HFFc6 (cell line): ENCODE measurements at places on chromosomes 3 and 15. TPM values are rescaled to one million over a fixed set of nuclear protein-coding genes. Genes with fewer than 3 reads are reported as not detected.
A peak's percentile ranks its signal among the peaks of the same experiment; 100 is the strongest.

ITGA11 gene
- total RNA-seq = 1.6 to 2.1 TPM (median 1.7 TPM) in 3 replicates

MESP1 gene
- total RNA-seq = 0.13 to 1.4 TPM (median 0.36 TPM) in 3 replicates

FGD5 gene
- not detected in 3 replicates for total RNA-seq

FES gene
- 0.87 to 1.2 TPM (median 0.97 TPM) in 3 replicates for total RNA-seq

RASL12 gene
- not detected in 3 replicates for total RNA-seq

GRCh38 chr15:39227001-39227400 lies 353.9 kb upstream of the THBS1 start:
- no peak for DNase-seq

DNA sequence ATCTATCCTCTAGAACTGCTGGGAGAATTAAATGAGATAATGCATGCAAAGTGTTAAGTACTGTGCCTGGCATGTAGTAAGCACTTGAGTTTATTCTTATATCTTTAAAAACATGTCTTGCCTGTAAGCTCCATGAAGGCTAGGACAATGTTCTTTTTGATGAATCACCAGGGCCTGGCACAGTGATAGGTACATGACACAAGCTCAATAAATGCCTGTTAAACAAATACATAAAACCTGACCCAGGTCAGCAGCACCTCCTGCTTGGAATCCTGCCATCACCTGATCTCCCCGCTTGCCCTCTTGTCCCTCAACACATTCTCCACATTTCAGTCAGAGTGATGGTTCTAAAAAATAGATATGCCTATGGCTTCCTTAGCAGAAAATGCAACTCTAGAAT lies 186.8 kb downstream of the CHST2 start:
- DNase-seq = no peak

DNA sequence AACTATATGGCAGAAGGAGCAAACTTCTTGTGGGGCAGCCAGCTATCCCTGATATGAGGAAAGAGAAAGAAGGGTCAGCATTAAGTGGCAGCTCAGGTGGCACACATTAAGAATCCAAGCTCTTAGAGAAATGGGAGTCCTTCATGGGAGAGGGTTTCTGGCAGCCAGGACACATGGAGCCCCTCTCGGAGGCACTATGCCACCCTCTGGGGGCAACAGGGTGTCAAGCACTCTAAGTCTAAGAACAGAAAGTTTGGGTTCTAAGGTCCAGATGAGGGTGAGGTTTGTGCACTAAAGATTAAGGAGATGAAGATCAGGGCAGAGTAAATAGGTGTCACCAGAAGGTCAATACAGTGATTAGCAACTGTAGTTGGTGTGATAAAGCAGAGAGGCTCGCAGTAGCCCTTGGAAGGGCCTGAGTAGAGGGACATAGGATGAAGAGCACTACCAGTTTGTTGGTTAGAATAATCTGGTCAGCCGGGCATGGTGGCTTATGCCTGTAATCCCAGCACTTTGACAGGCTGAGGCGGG lies 89.3 kb downstream of the ST6GAL1 start:
- DNase-seq = no peak

DNA sequence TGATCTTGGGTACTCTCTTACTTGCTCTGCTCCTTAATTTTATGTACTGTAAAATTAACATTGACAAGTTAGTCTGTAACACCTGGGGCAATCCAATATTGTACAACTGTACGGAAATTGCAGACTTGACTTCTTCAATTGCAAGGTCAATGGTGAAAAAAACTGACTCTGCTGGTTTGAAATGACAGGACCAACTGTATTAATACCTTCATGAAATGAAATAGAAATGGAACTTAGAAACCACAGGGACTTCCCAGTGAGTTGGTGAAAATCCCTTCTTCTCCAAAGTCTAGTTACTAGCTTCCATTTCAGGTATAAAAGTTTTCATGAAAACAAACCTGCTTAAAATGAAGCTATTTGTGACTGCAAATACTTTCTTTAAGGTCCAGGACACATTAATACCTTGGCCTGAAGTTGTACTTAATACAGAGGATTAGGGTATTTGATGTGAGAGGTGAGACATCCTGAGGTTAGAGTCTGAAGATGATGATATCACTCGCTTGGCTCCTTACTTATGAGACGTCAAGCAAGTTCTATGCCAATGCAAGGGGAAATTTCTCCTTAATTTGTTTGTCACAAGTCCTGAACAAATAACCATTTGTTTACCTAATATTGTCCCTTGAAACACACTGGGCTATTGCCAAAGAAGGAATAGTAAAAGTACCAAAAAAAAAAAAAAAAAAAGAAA lies 226.2 kb upstream of the TP63 start:
- no peak for DNase-seq

DNA sequence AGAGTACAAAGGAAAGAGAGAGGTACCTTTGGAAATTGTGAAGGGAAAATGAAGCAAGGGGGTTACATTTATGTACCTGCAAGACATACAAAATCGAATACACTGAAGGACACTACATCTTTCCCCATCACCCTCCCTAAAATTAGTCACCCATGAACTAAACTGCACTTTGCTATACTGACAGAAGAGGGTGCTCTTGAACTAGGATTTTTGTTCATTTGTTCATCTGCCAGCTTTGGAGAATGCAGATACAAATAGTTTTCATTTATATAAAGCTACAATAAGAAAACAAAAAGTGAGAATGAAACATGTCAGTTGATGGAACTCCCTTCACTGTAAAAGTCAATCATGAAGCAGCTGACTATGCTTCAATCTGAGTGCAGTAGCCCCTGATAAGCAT lies 55.7 kb downstream of the PCCB start:
- DNase-seq = peak; percentile 66

GRCh38 chr15:76939715-76940114 lies 8.2 kb downstream of the RCN2 start:
- no peak for DNase-seq

DNA sequence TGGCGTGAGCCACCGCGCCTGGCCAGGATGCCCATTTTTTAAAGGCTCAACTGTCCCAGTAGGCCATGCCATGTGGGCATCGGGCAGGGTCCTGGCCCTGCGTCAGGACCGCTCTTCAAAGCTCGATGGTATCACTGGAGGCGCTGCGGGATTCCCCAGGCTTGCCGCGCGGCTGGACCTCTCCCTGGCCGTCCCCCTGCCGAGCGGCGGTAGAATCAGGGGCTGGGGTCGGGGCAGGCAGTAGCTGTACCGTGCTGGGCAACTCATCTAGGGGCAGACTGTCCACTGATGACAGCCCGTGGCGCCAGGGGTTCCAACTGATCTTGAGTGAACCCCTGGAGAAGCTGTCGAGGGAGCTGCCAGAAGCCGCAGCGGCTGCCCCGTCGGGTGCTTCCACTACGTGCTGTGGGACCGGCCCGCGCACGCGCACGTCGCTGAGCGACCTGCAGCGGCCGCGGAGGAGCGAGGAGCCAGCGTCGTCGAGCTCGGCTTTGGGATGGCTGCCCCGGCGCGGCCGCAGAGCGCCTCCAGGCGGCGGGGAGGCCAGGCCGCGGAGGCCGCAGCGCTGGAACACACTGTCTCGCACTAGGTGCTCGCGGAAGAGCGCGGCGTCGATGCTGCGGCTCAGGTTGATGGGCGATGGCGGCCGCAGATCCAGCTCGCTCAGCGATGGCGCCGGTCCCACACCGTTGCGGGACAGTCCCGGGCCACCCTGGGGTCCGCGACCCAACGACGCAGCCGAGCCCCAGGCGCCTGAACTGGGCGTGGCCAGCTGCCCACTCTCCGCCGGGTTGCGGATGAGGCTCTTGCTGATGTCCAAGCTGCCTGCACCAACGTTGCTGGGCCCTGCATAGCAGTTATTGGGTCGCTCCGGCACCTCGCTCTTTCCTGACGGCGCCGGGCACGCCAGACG lies 5.8 kb downstream of the PRRT3 start:
- peak; percentile 81 for DNase-seq

DNA sequence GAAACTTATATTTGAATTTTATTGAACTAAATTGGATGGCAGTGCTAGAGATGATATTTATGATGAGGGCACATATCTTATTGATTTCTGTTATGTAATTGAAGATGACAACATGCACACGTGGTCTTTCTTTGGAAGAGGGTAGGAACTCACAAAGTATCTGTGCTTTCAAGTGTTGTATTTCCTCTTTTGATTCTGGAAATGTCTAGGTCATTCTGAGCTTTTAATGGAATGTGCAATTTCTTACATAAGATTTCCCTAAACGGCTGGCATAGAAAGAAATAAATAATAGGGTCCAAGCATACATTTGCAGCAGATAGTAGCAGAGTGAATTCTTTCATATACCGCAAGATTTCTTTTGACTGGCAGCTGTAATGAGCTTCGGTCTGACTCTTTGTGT lies 10.1 kb upstream of the GPR171 start:
- DNase-seq = no peak

DNA sequence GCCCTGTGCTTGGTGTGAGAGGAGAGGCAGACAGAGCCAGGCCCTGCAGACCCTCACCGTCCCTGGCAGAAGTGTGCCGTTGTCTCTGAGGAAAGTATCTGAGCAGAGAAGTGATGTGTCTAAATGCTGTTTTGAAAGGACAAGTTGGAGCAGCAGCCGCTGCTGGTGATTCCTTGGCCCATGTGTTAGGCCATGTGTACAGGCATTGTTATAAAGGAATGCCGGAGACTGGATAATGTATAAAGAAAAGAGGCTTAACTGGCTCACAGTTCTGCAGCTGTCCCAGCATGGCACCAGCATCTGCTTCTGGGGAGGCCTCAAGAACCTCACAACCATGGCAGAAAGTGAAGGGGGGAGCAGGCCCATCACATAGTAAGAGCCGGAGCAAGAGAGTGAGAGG lies 334.6 kb upstream of the ATP10A start:
- no peak for DNase-seq

DNA sequence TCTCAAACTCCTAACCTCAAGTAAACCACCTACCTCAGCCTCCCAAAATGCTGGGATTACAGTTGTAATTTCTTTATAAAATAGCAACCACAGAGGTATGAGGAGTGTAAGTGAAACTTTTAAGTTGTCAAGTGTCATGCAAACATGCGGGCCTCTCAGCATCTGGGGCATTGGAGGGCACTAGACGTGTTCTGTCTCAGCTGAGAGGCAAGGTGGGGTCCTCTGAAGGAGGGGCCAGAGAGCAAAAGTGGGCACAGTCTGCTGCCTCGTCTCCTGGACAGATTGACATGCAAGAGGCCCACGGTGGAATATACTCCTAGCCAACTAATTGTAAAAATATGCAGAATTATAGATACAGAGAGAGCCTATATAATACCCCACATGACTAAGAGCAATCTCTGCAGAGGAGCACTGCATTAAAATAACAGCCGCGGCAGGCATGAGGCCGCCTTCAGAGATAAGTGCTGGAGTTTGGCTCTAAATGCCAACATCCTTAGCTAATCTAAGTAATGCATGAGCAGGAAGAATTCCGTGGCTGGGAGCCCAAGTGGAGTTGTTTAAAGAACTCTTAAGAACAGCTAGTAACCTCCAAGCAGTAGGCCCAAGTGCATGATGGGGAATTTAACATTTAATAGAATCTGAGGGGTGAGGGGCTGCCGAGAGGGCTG lies 87.8 kb upstream of the RNU6-1 start:
- DNase-seq = peak; percentile 92

DNA sequence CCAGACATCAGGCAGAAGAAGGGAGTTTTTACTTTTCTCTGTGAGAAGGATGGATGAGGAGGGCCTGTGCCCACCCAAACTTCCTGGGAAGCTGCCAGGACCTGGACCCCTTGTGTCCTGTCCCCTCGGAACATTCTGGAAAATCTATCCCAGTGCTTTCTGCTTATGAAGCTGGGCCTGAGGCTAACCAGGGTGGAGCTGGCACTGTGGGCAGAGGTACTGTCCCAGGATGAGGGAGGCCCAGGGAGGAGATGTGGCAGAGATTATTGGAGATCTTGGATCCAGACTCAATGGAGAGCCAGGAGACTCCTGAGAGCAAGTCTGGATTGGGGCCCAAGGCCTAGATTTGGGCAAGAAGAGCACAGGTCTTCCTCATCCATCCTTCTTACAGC lies 44.4 kb downstream of the SPSB4 start:
- no peak for DNase-seq

DNA sequence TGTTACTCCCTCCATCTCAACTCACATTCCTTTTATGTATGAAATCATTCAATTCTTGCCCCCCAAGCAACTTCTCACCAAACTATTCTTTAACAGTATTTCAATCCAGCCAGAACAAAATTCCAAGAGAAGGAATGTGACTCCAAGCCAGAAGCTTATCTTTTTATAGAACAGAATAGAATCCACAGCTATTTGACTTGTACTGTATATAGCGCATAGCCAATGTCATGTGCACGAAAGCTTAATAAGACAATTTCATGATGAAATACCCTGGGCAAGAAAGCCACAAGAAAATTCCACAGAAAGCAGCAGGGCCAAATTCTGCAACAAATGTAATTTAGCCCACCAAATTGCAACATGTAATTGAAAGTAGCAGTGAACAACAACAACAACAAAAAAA lies 127.6 kb upstream of the UBE2E2 start:
- peak; percentile 19 for DNase-seq

- no peak for DNase-seq
Measured at GRCh38 chr3:66615643-66616301, 115.0 kb upstream of the LRIG1 start.

DNA sequence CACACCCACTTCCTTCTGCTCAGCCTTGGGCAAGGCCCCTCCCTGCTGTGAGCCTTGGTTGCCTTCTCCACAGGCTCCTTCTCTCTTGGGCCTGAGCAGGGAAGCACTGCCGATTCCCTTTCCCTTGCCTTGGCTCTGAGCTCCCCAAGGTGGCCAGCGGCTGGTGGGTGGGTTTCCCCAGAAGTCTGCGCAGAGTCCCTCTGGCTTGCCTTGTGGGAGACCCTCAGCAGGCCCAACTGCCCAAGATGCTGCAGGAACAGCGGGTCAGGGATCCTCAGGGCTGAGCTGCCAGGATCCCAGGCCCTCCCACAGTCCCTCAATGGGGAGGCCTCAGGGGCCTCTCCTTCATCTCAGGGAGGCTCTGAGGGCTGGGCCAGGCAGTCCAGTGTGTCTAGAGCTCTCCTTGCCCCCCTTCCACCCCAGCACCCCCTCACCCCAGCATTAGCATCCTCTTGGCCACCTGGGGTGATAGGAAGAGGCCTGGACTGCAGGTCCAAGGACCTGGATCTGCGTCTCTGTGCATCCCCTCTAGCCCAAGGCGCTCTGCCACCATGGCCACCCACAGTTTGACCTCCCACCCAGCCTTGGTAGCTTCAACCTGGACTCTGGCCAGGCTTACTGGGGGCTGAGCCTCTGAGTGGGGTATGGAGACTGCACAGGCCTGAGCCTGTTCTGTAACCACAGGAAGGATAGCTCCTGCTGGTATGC lies 68.6 kb downstream of the EXOG start:
- DNase-seq = no peak

GRCh38 chr15:26223720-26224119 lies 360.6 kb upstream of the ATP10A start:
- DNase-seq = no peak
